ENCODE measurements at places on chromosomes 16 and 17. TPM values are rescaled to one million over a fixed set of nuclear protein-coding genes. Genes with fewer than 3 reads are reported as not detected.

DNA sequence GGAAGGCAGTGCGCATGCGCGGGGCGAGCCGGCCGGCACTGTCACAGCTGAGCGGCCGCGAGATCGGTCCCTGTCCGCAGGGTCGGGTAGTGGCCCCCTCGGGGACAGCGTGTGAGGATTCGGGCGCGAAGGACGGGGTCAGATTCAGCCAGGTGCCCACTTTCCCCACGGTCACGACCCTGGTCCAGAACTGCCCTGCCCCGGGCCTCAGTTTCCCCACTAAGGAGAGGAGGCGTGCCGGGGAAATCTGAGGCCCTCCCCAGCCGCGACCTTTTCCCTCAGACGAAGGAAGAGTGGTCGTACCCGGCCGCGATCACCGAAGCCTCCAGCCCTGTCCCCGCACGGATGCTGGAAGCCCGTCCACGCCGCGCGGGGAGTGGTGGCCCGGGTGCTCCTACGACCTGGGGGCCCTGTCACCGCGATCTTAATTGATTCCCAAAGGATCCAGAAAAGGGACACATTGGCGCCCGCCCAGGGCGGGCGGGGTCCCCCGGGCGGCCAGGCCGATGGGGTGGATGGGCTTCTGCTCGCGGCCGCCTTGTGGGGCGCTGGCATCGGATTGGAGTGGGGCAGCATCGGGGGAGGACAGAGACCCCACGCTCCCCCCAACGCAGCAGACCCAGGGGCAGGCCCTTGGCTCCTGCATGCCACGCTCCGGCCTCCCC is 57.7 kb downstream of the SRL start:
- H3K27ac ChIP-seq: peak overlapping the region; percentile 59
- H3K4me3 ChIP-seq: peak overlapping the region; percentile 76
- H3K36me3 ChIP-seq: no peaks in the 10 kb centered on the region
- no peak for DNase-seq
- H3K27me3 ChIP-seq: peaks cover 5% of the 10 kb centered on the region
- peaks cover 10% of the 10 kb centered on the region for H3K4me1 ChIP-seq

The TNRC6A gene
- total RNA-seq: 64.5 TPM

- no peak overlapping the region for H3K4me3 ChIP-seq
- no peaks in the 10 kb centered on the region for H3K4me1 ChIP-seq
- no peaks in the 10 kb centered on the region for H3K36me3 ChIP-seq
- no peak for DNase-seq
Observed at GRCh38 chr16:84451781-84452180, 52.7 kb downstream of the MEAK7 start.

- H3K36me3 ChIP-seq: no peaks in the 10 kb centered on the region
- no peak overlapping the region for H3K27ac ChIP-seq
- no peak for DNase-seq
- H3K4me1 ChIP-seq: no peaks in the 10 kb centered on the region
- no peak overlapping the region for H3K4me3 ChIP-seq
- H3K27me3 ChIP-seq: peaks cover 20% of the 10 kb centered on the region
Observed at GRCh38 chr17:151886-152859, 14.8 kb downstream of the SCGB1C2 start.

The TTYH2 gene
- 2.0 TPM for total RNA-seq

The CTRL gene
- 0.91 TPM for total RNA-seq

- no peak overlapping the region for H3K4me3 ChIP-seq
- H3K36me3 ChIP-seq: peaks cover 27% of the 10 kb centered on the region
- no peak for DNase-seq
- peak overlapping the region; percentile 87 for H3K27ac ChIP-seq
- H3K27me3 ChIP-seq: no peaks in the 10 kb centered on the region
- H3K4me1 ChIP-seq: peaks cover 62% of the 10 kb centered on the region
Observed at GRCh38 chr17:38898812-38899348, 26.5 kb upstream of the LASP1NB start.

GRCh38 chr17:67021196-67021595 is 23.2 kb upstream of the CACNG1 start:
- peaks cover 7% of the 10 kb centered on the region for H3K4me1 ChIP-seq
- H3K4me3 ChIP-seq: no peak overlapping the region
- H3K27me3 ChIP-seq: no peaks in the 10 kb centered on the region

- no peaks in the 10 kb centered on the region for H3K36me3 ChIP-seq
- H3K4me1 ChIP-seq: peaks cover 29% of the 10 kb centered on the region
- DNase-seq: no peak
- no peaks in the 10 kb centered on the region for H3K27me3 ChIP-seq
- peak overlapping the region; percentile 56 for H3K4me3 ChIP-seq
Observed at GRCh38 chr17:76354747-76355310, 1.1 kb upstream of the PRPSAP1 start.

GRCh38 chr17:8311131-8311790 is 1.2 kb downstream of the ARHGEF15 start:
- no peaks in the 10 kb centered on the region for H3K36me3 ChIP-seq
- H3K4me1 ChIP-seq: peaks cover 7% of the 10 kb centered on the region
- no peak overlapping the region for H3K27ac ChIP-seq

The TMIGD1 gene
- total RNA-seq: not detected

- H3K4me1 ChIP-seq: no peaks in the 10 kb centered on the region
- H3K27ac ChIP-seq: no peak overlapping the region
- peaks cover 3% of the 10 kb centered on the region for H3K27me3 ChIP-seq
- no peak for DNase-seq
- H3K36me3 ChIP-seq: no peaks in the 10 kb centered on the region
Observed at GRCh38 chr16:17850581-17851250, 380.0 kb upstream of the XYLT1 start.

DNA sequence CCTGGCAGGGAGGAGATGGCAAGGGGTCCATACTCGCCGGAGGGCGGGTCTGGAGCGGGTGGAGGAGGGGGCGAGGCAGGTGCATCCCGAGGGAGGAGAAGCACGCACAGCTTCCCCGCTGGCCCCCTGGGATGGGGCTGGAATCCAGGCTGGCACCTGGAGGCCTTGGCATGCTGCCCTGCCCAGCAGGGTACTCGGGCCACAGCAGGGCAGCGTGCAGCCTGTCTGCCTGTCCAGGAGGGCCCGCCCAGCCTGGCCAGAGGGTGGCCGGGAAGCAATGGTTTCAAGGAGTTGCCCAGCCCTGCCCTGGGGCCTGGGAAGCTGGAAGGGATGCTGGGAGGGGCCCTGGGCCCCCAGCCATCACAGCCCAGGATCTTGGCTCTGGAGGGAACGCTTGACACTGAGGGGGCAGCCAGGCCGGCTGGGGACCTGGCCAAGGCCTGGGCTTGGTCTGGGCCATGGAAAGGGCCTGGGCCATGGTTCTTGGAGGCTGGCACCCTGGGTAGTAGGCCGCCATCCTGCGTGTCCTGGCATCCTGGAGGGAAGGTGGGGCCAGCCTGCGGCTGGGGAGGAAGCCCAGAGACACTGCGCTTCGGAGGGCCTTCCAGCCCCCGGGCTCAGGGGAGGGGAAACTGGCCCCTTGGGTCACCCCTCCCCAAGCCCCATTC is 1.1 kb downstream of the GLIS2 start:
- no peaks in the 10 kb centered on the region for H3K27me3 ChIP-seq
- peak overlapping the region; percentile 68 for H3K27ac ChIP-seq
- peak; percentile 92 for DNase-seq
- H3K4me1 ChIP-seq: peaks cover 47% of the 10 kb centered on the region
- H3K4me3 ChIP-seq: peak overlapping the region; percentile 84

The GLIS2 gene
- total RNA-seq: 58.6 TPM

DNA sequence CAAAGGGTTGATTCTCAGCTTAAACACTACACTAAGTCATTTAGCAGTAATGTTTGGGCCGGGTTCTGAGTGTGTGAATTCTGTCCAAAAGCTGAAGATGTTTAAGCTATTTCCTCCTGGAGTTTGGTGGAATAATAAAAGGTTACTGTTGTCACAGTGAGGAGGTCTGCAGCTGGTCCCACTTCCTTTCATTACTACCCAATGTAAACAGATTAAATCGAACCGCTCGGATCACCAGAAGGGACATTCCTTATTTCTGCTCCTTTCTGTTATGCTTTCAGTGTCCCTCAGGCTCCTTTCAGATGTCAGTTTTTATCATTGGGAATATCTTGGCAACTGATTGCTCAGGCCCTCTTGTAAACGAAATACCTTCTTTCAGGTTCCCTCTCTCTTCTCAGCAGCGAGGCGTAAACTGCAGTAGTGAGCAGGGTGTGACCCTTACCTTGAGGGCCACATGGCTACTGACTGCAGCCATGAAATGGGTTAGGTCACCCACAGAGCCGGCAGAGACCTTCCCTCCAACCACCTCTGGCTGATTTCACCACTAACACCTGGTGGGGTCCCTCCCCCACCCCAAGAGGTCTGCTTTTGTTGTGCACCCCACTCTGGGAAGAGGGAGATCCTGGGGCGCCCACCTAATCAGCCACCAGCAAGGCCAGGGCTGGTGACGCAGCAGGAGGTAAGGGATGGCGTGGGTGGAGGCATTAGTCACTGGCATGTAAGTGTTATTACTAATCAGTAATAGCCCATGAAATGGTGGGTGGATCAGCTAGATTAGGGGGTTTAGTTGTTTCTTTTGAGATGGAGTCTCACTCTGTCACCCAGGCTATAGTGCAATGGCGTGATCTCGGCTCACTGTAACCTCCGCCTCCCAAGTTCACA is 117.6 kb downstream of the VPS53 start:
- peaks cover 29% of the 10 kb centered on the region for H3K4me1 ChIP-seq
- H3K36me3 ChIP-seq: peaks cover 21% of the 10 kb centered on the region
- no peak for DNase-seq

GRCh38 chr17:48457080-48457836 is 27.2 kb upstream of the SKAP1 start:
- H3K27me3 ChIP-seq: peaks cover 18% of the 10 kb centered on the region
- no peaks in the 10 kb centered on the region for H3K4me1 ChIP-seq
- H3K4me3 ChIP-seq: no peak overlapping the region
- no peaks in the 10 kb centered on the region for H3K36me3 ChIP-seq

The PRR35 gene
- total RNA-seq: not detected

DNA sequence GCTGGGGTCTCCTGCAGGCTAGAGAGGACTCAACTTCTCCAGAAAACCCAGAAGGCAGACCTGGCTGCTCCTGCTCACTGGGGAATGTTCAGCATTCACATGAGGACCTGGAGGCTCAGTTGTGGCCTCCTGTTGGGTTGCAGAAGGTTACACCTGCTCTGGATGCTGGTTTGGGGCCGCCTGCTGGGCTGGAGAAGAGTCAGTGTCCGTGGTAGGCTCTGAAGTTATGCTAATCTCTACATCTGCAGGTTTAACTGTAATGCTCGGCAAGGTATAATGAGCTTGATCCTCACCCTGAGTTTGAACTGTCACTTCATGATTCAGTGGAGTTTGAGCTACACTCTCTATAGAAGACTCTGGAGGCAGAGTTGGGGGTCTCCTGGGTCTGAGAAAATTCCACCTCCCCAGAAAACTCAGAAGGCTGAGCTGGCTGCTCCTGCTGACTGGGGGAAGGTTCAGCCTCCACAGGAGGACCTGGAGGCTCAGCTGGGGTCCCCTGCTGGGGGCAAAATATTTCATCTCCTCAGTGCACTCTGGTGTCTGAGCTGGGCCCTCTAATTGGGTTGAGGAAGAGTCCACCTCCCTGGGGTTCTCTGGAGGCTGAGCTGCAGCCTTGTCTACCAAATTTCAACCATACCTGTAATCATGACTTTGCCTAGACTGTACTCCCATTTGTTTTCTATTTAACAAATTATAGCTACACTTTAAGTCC is 23.5 kb downstream of the RDM1 start:
- H3K27me3 ChIP-seq: peaks cover 27% of the 10 kb centered on the region
- H3K4me1 ChIP-seq: no peaks in the 10 kb centered on the region
- no peak overlapping the region for H3K4me3 ChIP-seq
- H3K36me3 ChIP-seq: no peaks in the 10 kb centered on the region
- no peak overlapping the region for H3K27ac ChIP-seq
- no peak for DNase-seq

DNA sequence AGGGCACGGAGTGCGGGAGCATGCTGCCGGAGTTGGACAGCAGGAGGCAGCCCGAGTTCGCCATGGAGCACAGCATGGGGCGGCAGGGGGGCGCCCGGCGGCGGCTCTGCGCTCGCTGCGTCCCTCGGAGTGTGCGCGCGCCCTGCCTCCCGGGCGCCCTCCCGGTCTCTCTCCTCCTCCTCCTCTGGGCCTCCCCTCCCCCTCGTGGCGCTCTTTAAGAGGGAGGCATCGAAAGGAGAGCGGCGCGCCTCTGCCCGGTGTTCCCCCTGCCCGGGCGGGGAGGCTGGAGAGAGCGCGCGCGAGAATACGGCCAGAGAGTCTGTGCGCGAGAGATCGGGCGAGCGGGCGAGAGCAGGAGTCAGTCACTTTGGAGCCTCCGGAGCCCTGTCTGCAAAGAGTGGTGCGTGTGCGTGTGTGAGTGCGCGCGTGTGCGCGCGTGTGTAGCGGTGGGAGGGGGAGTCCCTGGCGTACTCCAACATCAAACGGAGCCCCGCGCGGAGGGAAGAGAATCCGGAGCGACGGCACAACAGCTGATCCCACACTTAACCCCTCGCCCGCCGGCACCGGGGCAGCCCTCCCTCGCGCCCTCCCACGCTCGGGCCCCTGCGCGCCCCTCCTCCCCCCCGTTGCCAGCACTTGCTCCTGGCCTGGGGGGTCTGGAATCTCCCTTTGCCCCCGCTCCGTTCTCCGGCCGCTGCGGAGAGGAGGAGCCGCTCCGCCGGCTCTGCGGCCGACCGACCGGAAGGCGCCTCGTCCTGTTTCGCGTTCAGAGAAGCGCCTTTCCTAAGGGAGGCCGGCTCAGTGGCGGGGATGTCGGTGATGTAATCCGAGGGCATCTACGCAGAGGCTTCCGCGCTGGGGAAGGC is 108.9 kb downstream of the ENGASE start:
- peaks cover 6% of the 10 kb centered on the region for H3K4me1 ChIP-seq
- no peaks in the 10 kb centered on the region for H3K36me3 ChIP-seq
- H3K4me3 ChIP-seq: peak overlapping the region; percentile 47
- DNase-seq: no peak
- H3K27me3 ChIP-seq: peaks cover 65% of the 10 kb centered on the region

GRCh38 chr16:29148867-29149272 is 164.0 kb downstream of the LAT start:
- H3K27ac ChIP-seq: no peak overlapping the region
- H3K36me3 ChIP-seq: no peaks in the 10 kb centered on the region
- peaks cover 2% of the 10 kb centered on the region for H3K4me1 ChIP-seq
- H3K4me3 ChIP-seq: no peak overlapping the region
- peaks cover 2% of the 10 kb centered on the region for H3K27me3 ChIP-seq

GRCh38 chr16:56871172-56871593 is 6.2 kb downstream of the SLC12A3 start:
- peaks cover 15% of the 10 kb centered on the region for H3K4me1 ChIP-seq
- H3K36me3 ChIP-seq: no peaks in the 10 kb centered on the region
- H3K27ac ChIP-seq: no peak overlapping the region
- H3K27me3 ChIP-seq: no peaks in the 10 kb centered on the region
- DNase-seq: no peak

DNA sequence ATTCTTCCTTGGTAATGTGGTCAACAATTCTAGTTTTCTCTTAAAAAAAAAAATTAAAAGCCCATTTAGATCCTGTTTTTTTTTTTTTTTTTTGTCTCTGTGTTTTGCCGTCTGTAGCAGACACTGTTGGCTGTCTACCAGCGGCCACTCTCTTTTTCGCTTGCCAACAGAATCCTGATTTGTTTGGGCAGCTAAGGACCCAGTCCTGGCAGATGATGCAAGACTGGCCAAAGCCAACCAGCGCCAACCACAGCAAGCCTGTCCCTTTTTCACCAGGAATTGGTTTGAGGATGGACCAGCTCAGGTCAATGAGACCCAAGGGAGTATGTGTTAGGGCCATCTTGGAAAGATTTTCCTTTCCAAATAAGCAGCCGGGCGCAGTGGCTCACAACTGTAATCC is 28.2 kb downstream of the ST3GAL2 start:
- H3K4me3 ChIP-seq: no peak overlapping the region
- DNase-seq: no peak
- no peak overlapping the region for H3K27ac ChIP-seq
